ENCODE measurements at places on chromosomes 12 and 14. TPM values are rescaled to one million over a fixed set of nuclear protein-coding genes. Genes with fewer than 3 reads are reported as not detected.

P2RX7 gene
- not detected for total RNA-seq

LIN7A gene
- 0.55 TPM for total RNA-seq

DPY19L2 gene
- 1.2 TPM for total RNA-seq

MON2 gene
- 15.4 TPM for total RNA-seq

BRI3BP gene
- total RNA-seq: 21.5 TPM

NELL2 gene
- 0.11 TPM for total RNA-seq

CHGA gene
- 1.0 TPM for total RNA-seq

EGLN3 gene
- 3.5 TPM for total RNA-seq

TTC6 gene
- total RNA-seq: 0.34 TPM

VPS37B gene
- total RNA-seq: 26.6 TPM

NGDN gene
- 74.9 TPM for total RNA-seq

RAB2B gene
- total RNA-seq: 10.2 TPM

LTBP2 gene
- total RNA-seq: 10.0 TPM

SLC41A2 gene
- 23.4 TPM for total RNA-seq

KTN1 gene
- total RNA-seq: 96.5 TPM

PTGER2 gene
- total RNA-seq: 2.7 TPM

SERPINA9 gene
- total RNA-seq: not detected

RHOJ gene
- not detected for total RNA-seq

TEX52 gene
- total RNA-seq: not detected

INHBC gene
- not detected for total RNA-seq

CNTN1 gene
- 35.1 TPM for total RNA-seq

SLC39A2 gene
- total RNA-seq: not detected

SLC4A8 gene
- 1.7 TPM for total RNA-seq

SUPT16H gene
- total RNA-seq: 102 TPM

ZDHHC22 gene
- 0.21 TPM for total RNA-seq

KLRB1 gene
- not detected for total RNA-seq

LALBA gene
- total RNA-seq: not detected

TAS2R43 gene
- total RNA-seq: not detected

MRPL51 gene
- total RNA-seq: 282 TPM

SRRM4 gene
- not detected for total RNA-seq

FBXL14 gene
- total RNA-seq: 11.5 TPM

SLC6A15 gene
- 3.8 TPM for total RNA-seq

LTBR gene
- total RNA-seq: 249 TPM

MGP gene
- total RNA-seq: not detected

ADGRD1 gene
- total RNA-seq: 0.38 TPM

DERA gene
- 47.0 TPM for total RNA-seq

Data from A549 treated with Mapracorat at 1 μM for 4 hours (cell line).